ENCODE measurements at places on chromosomes 4 and X.

DNA sequence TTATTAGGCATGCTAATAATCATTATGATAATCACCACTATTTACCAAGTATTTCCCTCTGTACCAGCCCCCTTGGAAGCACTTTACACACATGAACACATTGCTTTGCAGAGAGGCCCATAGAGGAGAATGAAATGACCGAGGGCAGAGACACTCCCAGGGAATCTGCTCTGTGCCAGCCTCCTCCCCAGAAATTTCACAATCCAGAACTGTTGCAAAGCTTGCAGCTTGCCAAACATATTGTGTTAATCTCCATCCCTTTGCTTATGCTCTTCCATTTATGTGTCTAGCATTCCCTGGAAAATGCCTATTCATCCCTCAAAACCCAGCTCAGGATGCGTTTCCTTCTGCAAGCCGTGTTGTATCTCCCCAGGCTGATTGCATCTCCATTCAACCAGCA lies 37.8 kb downstream of the CYTL1 start:
- DNase-seq, result no peak

- DNase-seq, result no peak
Measured at GRCh38 chrX:138946926-138947325, 235.4 kb upstream of the FGF13 start.

GRCh38 chr4:147582386-147583060 lies 34.7 kb upstream of the TMEM184C start:
- DNase-seq, result no peak

DNA sequence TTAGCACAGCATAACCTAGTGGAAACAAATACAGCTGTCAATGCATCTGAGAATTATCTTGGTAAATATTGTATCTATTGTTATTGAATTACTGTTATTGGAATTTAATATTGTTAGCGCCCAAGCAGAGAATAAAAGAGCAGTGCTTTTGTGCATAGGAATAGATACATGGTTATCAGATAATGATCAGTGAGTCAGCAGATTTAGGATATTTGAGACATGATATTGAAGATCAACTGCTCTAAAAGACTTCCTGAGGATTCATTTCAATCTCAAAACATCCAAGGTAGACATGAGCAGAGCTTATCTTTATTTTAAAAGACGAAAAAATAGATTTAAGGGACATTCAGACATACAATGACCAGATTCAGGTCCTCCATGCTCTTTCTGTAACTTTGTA lies 10.6 kb upstream of the H2AZ1 start:
- DNase-seq, result no peak

- DNase-seq, result no peak
Measured at GRCh38 chr4:156790866-156791265, 180.7 kb downstream of the PDGFC start.

GRCh38 chr4:108943371-108943770 lies 180.5 kb upstream of the ETNPPL start:
- no peak for DNase-seq

- no peak for DNase-seq
Measured at GRCh38 chrX:109347632-109348031, 134.3 kb downstream of the GUCY2F start.

- no peak for DNase-seq
Measured at GRCh38 chr4:122823476-122823875, 3.2 kb upstream of the FGF2 start.

GRCh38 chrX:87517571-87518141 lies at the start of gene KLHL4:
Gene KLHL4 (plus strand): TSS chrX:87517802. CDS start chrX:87517894, 92 bp downstream.
- peak; percentile 69 for DNase-seq

GRCh38 chrX:110146521-110146920 lies 143.6 kb downstream of the TMEM164 start:
- DNase-seq, result no peak

DNA sequence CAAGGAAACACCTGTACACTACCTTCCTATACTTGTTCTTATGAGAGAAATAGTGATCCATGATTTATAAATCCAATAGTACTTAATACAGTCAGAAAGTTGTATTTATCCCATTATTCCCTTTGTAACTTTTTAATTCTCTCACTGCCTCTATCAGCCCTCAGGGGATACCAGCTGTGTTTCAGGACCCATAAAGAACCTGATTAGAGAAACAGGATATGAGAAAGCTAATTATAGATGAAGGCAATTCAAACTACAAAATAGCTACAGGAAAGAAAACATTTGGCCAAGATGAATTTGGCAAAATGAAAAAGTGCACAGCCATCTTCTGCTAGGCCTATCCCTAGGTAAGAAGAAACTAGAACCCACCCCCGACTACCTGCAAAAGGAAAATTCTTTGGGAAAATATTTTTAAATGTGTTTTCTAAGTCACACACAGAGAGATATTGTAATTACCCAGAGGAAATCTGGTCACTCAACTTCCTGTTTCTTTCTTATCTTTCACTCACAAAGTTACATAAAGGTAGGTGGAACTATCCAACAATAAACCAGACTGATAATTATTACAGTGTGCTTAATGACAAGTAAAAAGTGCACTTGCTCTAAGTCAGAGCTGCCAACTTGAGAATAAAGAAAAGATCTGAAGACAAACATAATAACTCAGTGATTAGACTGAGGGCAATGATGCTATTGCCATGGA lies 836.5 kb upstream of the HTR2C start:
- DNase-seq, result no peak

DNA sequence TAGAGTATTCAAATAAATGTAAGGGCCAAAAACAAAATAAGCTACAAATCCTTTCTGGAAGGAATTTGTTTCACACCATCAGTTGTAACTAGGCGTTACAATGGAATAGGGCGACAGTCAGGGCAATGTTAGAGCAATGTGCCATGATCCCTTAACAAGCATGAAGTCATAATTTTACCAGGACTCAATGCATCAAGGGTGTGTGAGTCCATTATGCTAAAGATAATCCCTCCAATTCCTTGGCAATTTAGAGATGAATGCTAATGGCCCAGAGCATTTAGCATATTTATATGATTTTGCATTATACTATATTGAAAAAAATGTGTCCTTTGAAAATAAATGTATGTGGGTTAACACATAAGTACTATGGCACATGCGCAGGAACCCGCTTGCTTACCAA lies 73.1 kb downstream of the GRIA2 start:
- no peak for DNase-seq

Measured in type B pancreatic cell (in vitro differentiated cells).